ENCODE measurements at places on chromosomes 2 and 18. TPM values are rescaled to one million over a fixed set of nuclear protein-coding genes. Genes with fewer than 3 reads are reported as not detected.

DNA sequence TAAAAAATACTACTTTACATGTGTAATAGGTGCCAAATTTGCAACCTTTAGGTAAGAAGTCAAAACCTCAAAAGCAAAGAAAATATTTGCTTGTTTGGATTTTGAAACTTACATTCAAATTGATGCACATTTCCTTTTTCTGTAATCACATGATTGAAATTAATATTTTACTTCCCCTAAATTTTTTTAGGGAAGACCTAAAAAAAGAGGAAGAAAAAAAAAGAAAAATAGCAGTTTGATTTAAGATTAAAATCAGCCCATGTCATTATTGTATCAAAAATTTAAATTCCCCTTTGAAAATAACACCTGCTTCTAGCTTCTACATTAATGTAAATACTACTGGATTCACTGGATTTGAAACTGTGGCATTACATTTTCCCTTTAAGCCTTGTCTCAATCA, 68.2 kb upstream of the STON1 start:
- DNase-seq: no peak

Gene UGT1A3
- polyA plus RNA-seq: not detected

Gene ALPI
- not detected for polyA plus RNA-seq

DNA sequence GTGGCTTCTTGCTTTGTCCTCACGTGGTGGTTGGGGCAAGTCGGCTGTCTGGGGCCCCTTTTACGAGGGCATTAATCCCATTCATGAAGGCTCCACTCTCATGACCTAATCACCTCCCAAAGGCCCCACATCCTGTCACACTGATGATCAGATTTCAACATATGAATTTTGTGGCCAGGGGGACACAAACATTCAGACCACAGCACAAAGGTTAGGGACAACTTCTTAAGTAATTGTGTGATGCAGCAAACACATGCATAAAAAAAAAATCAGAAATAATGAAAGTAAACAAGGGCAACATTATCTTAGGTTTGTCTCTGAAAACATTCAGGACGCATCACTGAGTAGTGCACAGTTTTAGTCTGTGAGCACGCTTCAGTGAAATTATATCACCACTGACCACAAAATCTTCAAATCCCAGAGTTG, 54.2 kb upstream of the FRZB start:
- no peak for DNase-seq

DNA sequence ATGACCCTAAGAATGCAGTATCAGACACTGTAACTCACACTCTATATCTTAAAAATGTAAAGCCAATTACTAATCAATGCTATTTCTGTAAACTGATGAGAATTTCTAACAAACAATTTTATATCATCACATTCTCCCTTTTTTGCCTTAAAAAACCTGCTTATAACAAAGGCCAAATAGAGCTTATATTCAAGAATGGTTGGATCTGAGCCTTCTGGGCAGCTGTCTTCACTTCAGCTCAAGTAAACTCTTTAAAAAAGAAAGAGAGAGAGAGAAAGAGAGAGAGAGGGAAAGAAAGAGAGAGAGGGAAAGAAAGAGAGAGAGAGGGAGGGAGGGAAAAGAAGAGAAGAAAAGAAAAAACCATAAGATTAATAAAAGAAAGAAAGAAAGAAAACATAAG, 231.8 kb downstream of the KCNE4 start:
- DNase-seq: no peak

DNA sequence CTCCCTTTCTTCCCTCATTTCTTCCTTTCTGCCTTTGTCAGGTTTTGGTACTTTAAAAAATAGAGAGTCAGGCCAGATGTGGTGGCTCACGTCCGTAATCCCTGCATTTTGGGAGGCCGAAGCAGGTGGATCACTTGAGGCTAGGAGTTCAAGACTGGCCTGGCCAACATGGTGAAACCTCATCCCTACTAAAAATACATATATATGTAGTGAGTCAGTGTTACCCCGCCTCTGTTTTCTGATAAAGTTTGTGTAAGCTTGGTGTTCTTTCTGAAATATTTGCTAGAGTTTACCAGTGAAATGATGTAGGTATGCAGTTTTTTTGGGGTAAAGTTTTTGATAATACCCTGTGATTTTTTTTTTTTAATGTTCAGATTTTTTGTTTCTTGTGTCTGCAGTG, 58.8 kb downstream of the DGKD start:
- no peak for DNase-seq

DNA sequence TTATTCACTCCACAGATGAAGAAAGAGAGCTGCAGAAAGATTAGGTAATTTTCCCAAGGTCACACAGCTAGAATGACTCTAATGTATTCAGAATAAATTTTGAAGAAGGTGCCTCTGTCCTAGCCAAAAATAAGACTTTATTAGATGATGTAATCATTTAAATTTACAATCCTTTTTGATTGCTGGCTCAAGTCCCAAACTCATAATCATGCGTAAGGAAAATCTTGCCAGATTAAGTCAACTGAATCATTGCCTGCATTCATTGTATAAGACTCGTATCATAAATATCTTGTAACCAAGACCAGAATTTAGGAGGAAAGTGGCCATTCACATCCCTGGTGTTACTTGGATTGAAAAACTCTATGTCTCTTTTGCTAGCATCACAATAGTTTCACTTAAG, 53.1 kb upstream of the STK39 start:
- DNase-seq: no peak
